Fibroblast of skin of abdomen (primary cell): ENCODE measurements at places on chromosomes 7 and 10.

GRCh38 chr10:91090761-91091529 is 129.5 kb upstream of the PCGF5 start:
- peak; percentile 5 for DNase-seq

GRCh38 chr7:954330-955238 is at the start of gene ADAP1:
Gene ADAP1 (minus strand): TSS chr7:954680. CDS start chr7:954477, 203 bp downstream.
- DNase-seq, result peak; percentile 31

- DNase-seq, result peak; percentile 89
These were observed at the start of gene STK32C for GRCh38 chr10:132307823-132308586. Gene STK32C (minus strand): TSS chr10:132307950. CDS start chr10:132307833, 117 bp downstream.

GRCh38 chr10:97075961-97076525 is 109.7 kb downstream of the SLIT1 start:
- DNase-seq, result no peak

DNA sequence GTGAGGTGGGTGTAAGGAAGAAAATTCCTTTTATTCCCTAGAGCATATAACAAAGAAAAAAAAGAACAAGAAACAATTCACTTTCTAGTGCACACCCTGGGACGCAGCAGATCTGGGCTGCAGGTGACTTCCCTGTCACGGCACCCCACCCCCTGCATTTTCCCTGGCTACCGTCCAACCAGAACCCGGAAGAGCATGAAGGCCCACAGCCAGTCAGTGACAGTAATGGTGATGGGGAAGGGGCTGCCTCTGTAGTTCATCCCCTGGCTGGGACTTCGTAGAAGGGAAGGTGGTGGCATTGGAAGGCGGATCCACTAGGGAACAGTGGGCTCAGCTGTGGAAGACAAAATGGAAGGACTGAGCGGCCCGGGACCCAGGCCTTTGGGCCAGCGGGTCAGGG is 236.7 kb downstream of the BUB3 start:
- DNase-seq, result no peak

DNA sequence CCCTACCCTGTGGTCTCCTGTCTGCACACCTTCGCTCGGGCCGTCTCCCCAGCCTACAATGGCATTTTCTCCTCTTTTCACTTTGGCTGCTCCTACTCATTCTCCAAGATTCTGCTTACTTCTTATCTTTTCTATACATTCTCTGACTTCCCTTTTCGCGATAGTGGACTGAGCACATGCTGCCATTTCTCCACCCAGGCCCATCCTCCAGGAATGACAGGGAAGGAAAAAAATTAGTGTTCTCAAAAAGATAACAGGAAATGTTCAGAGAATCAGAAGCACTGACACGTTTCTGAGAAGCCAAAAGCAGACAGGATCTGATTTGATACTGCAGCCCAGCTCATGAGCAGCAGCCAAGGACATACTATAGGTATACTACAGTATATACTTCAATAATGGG is 6.4 kb upstream of the ANXA11 start:
- no peak for DNase-seq

- no peak for DNase-seq
These were observed 107.4 kb upstream of the FAM204A start for GRCh38 chr10:118449521-118449920.

DNA sequence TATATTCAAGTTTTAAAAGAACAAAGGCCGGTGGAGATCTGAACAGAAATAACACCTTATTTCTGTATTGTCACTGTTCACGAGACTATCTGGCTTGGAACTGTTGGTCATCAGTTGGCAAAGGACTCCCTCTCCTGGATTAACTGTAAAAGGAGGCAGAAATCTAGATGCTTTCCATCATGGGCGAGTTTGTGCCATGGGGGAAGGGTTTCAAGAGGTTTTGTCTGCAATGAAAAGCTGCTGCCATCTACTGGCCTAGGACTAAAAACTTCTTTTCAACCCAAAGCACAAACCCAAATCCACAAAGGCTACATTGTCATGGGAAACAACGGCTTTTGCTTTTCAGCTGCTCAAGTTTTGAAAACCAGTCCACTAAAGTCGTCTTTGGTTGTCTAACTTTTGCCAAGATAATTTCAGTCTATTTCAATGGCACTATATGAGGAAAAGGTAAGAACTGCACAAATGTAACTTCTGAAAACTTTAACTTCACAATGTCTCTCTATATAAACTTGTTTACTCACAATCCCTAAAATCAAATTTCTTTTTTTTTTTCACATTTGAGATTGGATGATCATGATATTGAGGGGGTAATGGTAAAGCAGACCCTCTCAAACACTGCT is 196.8 kb downstream of the SKAP2 start:
- peak; percentile 91 for DNase-seq

DNA sequence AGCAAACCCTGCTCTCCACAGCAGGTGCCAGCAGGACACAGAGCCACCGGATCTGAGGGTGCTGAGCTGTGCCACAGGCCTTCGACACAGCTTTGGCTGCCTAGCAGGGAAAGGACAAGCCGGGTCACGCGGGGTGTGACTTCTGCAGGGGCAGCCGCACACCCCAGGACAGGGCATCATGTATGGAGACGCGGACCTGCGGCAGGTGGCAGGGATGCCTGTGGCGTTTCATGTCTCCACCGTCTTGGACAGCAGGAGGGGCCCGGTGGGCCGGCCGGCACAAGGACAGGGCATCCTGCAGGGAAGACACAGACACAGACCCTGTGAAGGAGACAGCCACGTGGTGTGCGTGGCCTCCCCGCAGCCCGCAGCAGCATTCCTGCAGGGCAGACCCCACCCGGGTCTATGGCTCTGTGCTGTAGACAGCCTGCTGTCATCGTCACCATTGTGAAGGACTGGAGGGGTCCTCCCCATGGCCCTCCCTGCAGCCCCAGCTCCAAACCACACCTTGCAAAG is 109.2 kb downstream of the PDGFA start:
- DNase-seq, result no peak

DNA sequence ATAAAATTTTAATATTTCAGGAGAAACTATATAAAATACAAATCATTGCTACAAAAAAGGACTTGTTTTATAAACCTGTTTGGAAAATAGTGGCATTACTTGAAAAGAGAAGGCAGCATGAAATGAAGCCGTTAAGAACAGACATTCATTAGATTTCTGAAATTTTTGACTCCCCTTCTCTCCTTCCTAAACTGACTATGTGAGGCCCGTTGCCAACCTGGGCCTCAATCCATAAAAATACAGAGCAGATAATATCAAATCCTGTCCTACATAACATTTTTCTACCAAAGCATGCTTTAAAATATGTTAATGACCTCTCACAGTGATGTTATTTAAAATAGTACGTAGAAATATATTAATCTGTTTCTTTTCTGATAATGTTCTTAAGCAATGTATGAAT is 34.5 kb upstream of the ING3 start:
- peak; percentile 5 for DNase-seq

GRCh38 chr10:91617072-91617609 is 15.7 kb downstream of the PPP1R3C start:
- peak; percentile 93 for DNase-seq

- DNase-seq, result no peak
These were observed 138.7 kb downstream of the NEURL1 start for GRCh38 chr10:103632247-103632642.

DNA sequence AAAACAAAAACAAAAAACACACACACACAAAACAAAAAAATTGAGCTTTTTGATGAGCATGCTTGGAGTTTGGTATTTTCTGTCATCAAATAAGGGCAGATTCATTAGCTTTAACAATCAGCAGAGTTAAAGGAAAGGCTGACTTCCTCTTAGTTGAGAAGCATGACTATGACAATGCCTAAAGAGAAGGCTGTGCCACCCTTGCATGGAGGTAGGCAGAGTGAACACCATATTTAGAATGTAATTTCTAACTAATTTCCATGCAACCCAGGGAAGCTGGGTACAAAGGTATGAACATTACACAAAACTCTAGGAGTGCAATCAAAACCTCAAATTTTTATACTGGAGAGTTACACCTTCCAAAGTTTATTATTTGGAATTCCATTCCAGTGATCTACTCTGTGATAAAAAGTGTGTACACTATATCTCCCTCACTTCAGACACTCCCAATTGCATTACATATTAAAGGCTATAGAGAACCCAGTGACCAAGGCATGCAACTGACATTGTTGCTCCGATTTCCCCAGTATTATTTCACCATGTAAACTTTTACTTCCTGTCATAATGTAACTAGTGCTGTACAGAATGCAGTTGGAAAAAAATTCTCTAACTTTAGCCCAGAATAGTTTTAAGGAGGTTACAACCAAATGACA is 9.4 kb upstream of the CYCS start:
- no peak for DNase-seq

DNA sequence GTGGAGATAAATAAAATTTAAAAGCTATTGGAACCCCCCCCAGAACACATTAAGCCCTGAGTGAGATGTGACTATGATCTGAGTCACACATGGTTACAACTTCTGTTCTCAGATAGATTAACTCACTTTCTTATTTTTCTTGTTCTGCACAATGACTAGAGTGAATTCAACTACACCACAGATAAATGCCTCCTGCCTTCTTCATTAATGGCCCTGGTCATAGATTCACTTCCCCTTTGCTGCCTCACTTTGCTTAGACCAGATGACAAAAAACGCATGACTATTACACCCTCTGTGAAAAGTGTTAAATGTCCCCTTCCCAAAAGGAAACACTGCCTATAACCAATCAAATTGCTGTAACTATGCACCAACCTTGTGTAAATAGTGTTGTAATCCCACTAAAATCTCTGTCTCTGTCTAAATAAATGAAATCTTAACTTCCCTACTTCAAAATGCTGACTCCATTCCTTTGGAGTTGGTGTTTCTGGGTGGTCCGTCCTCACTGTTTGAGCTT is 49.4 kb downstream of the AKR1D1 start:
- no peak for DNase-seq
